Retina (tissue), 1 donor: ENCODE measurements at places on chromosomes 5 and 9.
A peak's percentile ranks its signal among the peaks of the same experiment; 100 is the strongest.

GRCh38 chr9:111037356-111037707 lies 938 bp downstream of the LPAR1 start:
- DNase-seq: peak; percentile 67

DNA sequence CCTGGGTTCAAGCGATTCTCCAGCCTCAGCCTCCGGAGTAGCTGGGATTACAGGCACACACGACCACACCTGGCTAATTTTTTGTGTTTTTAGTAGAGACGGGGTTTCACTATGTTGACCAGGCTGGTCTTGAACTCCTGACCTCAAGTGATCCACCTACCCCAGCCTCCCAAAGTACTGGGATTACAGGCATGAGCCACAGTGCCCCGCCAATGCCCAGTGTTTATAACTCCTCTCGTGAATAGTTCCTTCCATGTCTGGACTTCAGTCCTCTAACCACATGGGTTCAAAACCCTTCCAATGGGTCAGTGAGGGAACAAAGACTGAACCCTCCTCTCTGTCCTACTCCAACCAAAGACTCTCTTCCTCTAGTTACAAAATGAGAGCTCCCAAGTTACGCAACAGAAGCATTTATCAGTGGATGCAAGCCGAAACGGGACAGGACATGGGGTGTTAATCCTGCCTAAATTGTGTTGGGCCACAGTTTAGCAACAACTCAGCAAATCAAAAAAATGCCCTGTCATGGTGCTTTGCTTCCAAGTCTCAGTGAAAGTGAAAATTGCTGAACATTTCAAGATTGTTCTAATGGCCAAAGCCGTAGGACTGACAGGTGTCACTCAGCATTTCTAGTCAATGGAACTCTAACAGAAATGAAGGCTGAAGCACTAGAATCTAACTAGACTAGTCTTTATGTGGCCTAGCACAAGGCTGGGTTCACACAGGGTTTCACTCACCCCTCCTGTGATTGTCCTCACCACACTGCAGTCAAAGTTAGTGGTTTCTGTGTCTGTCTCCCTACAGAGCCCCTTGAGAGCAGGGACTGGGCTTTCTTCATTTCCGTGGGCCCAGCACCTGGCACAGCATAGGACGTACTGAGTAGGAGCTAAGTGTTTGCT lies 3.2 kb upstream of the TMEM245 start:
- DNase-seq: no peak

DNA sequence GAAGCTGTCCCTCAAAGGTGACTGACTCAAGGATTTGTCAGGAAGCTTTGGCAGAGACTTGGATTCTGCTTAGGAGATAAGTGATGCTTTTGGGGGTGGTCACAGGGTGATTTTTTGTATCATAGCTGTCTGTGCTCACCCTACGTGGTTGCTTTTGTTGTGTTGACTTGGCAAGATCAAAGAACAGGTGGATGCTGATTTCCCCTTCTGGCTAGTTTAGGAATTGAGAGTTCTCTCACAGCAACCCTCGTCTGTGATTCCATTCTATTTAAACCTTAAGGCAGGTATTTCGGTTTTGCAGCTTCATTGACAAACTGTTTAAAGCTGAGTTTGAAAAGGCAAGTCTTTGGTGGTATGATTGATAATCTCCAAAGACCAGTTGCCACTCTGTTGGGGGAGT lies 27.2 kb downstream of the ARHGAP26 start:
- DNase-seq: no peak

- DNase-seq: no peak
Measured at GRCh38 chr9:105204416-105204815, 40.0 kb upstream of the SLC44A1 start.

GRCh38 chr9:99852617-99853016 lies 30.9 kb downstream of the NR4A3 start:
- DNase-seq: no peak

- no peak for DNase-seq
Measured at GRCh38 chr9:105376893-105377292, 70.9 kb upstream of the FSD1L start.

DNA sequence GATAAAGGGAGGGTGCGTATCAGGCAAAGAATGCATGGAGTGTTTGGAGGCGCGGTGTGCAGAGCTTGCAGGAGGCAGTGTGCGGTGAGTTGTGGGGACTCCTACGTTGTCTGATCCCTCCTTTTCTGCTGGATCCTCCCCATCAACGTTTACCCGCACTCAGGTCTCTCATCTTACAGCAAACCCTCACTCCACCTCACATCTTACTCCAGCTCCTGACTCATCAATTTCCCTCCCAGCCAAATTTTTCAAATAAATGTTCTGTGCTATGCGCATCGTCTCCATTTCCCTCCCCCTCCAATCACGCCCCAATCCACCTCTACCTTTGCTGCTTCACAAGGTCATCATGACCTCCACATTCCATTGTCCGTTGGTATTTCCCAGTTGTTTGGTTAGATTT lies 138.9 kb upstream of the KLF4 start:
- no peak for DNase-seq

DNA sequence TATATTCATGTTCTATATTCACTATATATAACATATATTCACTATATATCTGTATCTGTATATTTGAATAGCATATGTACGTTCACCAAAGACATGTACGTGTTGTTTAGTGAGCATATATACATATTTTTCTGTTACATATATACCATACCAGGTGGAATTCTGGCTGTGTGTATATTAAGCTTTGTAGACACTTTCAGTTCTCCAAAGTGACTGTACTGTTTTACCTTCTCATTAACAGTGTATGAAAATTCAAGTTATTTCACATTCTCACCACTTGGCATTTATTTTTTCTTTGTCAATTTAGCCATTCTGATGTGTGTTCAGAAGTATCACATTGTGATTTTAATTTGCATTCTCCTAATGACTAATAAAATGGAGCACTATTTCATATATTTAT lies 52.2 kb downstream of the DROSHA start:
- no peak for DNase-seq

- DNase-seq: no peak
Measured at GRCh38 chr9:23307731-23308513, 518.1 kb downstream of the ELAVL2 start.

DNA sequence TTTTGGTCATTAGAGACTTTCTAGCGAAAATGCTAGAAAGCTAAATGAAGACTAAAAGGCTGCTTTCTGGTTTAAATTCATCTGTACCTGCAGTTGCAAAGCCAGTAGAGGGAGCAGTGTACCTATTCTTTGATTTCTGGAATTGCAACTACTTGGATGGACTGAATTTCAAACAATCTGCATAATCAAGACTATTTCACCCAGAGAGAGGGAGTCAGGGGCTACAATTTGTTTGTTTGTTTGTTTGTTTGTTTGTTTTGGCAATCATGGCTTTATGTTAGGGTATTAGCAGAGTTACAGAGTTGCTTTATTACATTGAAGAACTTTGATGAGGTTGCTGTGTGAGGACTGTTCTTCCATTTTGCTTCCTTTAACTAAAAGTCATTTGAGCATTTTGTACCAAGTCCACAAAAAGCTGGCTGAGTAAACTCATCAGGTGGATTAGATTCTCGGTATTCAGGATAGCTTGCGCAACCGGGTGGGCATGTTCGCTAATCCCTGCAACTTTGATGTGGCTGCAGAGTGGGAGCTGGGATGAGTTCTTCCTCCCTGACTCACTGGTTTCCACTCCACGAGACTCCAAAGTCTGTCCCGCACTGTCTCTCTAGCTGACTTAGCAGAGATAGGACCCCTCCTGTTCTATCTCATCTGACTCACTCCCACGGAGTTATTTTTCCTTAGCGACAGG lies 80.0 kb upstream of the TUT7 start:
- peak; percentile 43 for DNase-seq

- no peak for DNase-seq
Measured at GRCh38 chr5:136020001-136020382, 8.8 kb upstream of the TGFBI start.
